ENCODE measurements at places on chromosomes 4 and X. TPM values are rescaled to one million over a fixed set of nuclear protein-coding genes. Genes with fewer than 3 reads are reported as not detected.

The PNMA6A gene
- total RNA-seq = 26.5 TPM

The FTSJ1 gene
- total RNA-seq = 32.3 TPM

The SOX3 gene
- total RNA-seq = 3.7 TPM

The GYG2 gene
- total RNA-seq = 17.8 TPM

The SPINK2 gene
- total RNA-seq = not detected

The TCP11X2 gene
- total RNA-seq = 1.8 TPM

The MAGEA10 gene
- total RNA-seq = not detected

The USP17L15 gene
- total RNA-seq = not detected
